Bronchus fibroblast of lung (primary cell): ENCODE measurements at places on chromosomes 4 and X. TPM values are rescaled to one million over a fixed set of nuclear protein-coding genes. Genes with fewer than 3 reads are reported as not detected.

GK2 gene
- not detected in 2 replicates for total RNA-seq

STK32B gene
- 0.59 and 1.0 TPM in 2 replicates for total RNA-seq

ADAMTS3 gene
- total RNA-seq: 0.84 and 1.2 TPM in 2 replicates

QDPR gene
- total RNA-seq: 18.9 and 19.5 TPM in 2 replicates

SPANXB1 gene
- total RNA-seq: not detected in 2 replicates

TMPRSS11A gene
- not detected in 2 replicates for total RNA-seq

OTOP1 gene
- not detected in 2 replicates for total RNA-seq

OPHN1 gene
- 3.0 and 3.7 TPM in 2 replicates for total RNA-seq

GAGE12H gene
- total RNA-seq: not detected in 2 replicates

VCX3A gene
- not detected in 2 replicates for total RNA-seq

DGAT2L6 gene
- total RNA-seq: not detected in 2 replicates

TMSB15C gene
- total RNA-seq: 3.3 and 6.2 TPM in 2 replicates

GDPD2 gene
- total RNA-seq: not detected in 2 replicates

ZNF157 gene
- total RNA-seq: 0.17 TPM in 1 of 2 replicates, not detected in the other

DNAAF6 gene
- total RNA-seq: not detected in 2 replicates

GPRASP2 gene
- total RNA-seq: 9.8 and 10.6 TPM in 2 replicates

ABCG2 gene
- total RNA-seq: 0.45 and 0.67 TPM in 2 replicates

PDGFC gene
- 29.4 and 37.5 TPM in 2 replicates for total RNA-seq

NR0B1 gene
- 0.15 TPM in 1 of 2 replicates, not detected in the other for total RNA-seq

CXCR3 gene
- not detected in 2 replicates for total RNA-seq

INPP4B gene
- total RNA-seq: 5.8 and 6.9 TPM in 2 replicates

LONRF3 gene
- total RNA-seq: under 0.01 and 0.15 TPM in 2 replicates

SPATA4 gene
- total RNA-seq: 0.17 and 1.5 TPM in 2 replicates

TMEM271 gene
- total RNA-seq: not detected in 2 replicates

HMX1 gene
- not detected in 2 replicates for total RNA-seq

PDE5A gene
- 63.9 and 77.8 TPM in 2 replicates for total RNA-seq

PRDX4 gene
- 273 and 302 TPM in 2 replicates for total RNA-seq

NAA11 gene
- not detected in 2 replicates for total RNA-seq

GASK1B gene
- total RNA-seq: 2.1 and 3.9 TPM in 2 replicates

S100G gene
- not detected in 2 replicates for total RNA-seq

HDX gene
- 2.2 and 4.2 TPM in 2 replicates for total RNA-seq

GUCY1B1 gene
- total RNA-seq: 12.0 and 12.9 TPM in 2 replicates

FABP2 gene
- total RNA-seq: not detected in 2 replicates

SLC10A6 gene
- 0.15 TPM in 1 of 2 replicates, not detected in the other for total RNA-seq

IL2 gene
- not detected in 2 replicates for total RNA-seq

TSPAN7 gene
- total RNA-seq: 0.17 TPM in 1 of 2 replicates, not detected in the other

MAPK10 gene
- total RNA-seq: 2.5 and 4.0 TPM in 2 replicates
